Skeletal muscle cell (primary cell): ENCODE measurements at places on chromosomes 2 and 18.

- no peak for DNase-seq
Observed at GRCh38 chr2:119679846-119680245, 845 bp downstream of the TMEM177 start.

GRCh38 chr2:200352636-200353035 lies 46.1 kb downstream of the SPATS2L start:
- DNase-seq = peak; percentile 31

- no peak for DNase-seq
Observed at GRCh38 chr2:121663434-121663833, 14.2 kb upstream of the CLASP1 start.

DNA sequence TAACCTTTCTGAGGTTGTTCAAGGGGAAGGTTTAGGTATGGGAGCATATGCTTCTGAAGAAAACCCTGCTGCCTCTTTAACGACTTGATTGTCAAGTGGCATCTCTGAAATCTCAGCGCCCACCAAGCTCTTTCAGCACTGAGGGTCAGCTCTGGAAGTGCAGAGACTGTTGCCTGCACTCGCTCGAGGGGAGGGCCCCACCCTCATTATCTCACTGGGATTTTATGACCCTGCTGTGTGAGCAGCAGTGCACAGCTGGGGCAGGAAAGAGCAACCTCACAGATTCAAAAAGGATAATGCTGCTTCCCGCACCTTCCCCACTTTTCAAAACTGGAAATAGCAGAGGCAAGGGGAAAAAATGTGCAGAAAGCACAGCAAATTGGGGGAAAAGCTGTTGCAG lies 56.9 kb upstream of the SPRED2 start:
- no peak for DNase-seq

- DNase-seq = no peak
Observed at GRCh38 chr18:13306583-13306982, 88.0 kb downstream of the LDLRAD4 start.

- no peak for DNase-seq
Observed at GRCh38 chr2:208179028-208179609, 10.7 kb downstream of the C2orf80 start.

DNA sequence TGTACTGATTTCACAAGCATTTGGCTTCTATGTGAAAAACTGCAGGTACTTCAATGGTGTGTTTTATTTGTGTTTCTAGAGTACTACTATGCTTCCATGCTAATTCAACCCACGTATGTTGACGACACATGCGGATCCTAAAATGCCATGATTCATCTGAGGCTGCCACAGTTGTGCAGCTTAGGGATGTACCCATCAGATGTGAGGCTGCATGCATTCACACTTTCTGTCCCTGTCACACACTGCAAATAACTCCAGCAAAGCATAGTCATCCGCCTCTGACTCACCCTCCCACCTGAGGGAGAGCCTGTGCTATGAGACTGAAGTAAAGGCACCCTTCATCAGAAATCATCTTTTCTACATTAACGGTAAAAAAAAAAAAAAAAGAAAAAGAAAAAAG lies 22.1 kb upstream of the SERTAD2 start:
- no peak for DNase-seq

GRCh38 chr2:133362061-133362476 lies 206.2 kb downstream of the NCKAP5 start:
- DNase-seq = peak; percentile 37

DNA sequence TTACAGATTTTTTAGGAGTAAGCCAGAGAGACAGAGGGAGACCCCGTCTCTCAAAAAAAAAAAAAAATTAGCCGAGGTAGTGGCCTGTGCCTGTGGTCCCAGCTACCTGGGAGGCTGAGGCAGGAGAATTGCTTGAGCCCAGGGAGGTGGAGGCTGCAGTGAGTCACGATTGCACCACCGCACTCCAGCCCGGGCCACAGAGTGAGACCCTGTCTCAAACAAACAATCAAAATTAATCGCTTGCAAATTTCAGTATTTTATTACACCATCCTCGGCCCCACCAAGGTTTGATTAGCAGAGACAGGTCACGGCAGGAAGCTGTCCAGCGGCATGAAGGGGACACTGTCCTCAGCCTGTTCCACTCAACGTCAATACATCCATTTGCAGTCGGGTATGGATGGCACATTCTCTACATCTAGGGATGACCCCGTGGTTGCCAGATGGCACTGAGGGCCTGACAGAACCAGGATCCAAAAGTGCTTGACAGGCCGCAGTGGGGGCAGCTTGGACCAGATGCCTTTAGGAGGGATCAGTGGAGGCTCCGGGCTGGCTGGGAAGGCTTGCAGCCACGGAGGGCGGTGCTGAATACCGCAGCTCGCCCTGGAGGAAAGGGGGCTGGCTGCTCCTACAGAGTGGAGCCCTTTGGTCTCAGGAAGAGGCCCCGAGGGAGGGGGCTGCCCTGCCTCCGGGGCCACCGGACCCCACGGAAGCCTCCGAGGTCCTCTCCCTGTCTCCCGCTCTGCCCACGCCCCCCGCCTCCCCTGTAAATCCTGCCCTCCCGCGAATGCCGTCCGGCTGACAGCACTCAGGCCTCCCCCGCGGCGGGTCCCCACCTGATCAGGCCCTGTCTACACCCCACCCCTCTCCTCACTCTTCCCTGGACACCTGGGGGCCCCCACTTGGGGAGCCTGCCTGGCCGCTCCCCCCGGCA lies 13.1 kb downstream of the ASPRV1 start:
- no peak for DNase-seq

DNA sequence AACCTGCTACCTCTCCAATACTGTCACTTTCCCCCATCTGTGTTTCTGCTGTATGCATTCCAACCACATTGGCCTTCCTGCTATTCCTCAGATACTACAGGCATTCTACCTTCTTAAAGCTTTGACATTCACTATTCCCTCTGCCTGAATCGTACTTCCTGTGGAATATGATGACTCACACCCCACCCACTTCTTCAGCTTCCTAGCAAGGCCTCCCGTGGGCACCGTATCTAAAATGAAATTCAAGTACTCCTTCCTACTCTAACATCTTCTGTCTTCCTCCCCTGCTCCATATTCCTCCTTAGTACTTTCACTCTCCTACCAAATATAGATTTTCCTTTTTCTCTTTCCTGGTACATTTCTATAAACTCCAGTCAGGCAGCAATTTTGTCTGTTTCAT lies 710.4 kb downstream of the RNF144A start:
- DNase-seq = peak; percentile 10

DNA sequence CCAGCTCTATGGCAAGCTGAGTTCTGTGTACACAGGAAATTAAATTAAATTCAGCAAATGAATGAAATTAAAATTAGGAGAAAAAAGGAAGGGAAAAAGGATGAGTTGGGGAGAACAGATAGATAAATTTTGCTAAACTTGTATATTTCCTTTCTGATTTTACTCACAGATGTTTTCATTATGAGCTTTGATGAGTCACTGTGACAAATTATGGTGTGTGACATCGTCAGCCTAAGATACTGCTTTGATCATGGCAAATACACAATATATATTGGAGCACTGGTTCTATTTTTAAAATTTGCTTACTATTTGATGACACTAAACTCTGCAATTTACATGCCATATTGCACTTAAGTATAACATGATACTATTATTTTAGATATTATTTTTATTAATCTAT lies 464.6 kb upstream of the SPHKAP start:
- DNase-seq = no peak

- DNase-seq = no peak
Observed at GRCh38 chr2:8835279-8835678, 2.1 kb downstream of the KIDINS220 start.

GRCh38 chr2:138949517-138949916 lies 169.3 kb upstream of the NXPH2 start:
- DNase-seq = no peak

GRCh38 chr2:233832869-233833311 lies 21.4 kb downstream of the HJURP start:
- DNase-seq = no peak

DNA sequence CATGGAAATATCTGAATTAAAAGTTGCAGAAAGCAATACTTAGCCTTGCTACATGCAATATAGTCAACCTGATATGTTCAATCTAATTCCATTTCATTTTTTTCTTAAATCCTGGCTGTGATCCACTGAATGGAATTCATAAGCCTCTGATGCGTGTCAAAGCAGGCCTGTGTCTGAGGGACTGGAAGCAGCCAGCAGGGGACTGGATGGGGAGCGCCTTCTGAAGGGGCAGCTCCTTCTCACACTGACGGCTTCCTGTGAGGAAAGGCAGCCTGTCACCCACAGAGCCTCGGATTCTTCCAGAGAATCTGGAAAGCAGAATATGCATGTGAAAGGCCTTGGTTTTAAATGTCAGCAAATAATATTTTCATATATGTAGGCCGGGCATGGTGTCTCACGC lies 73.5 kb downstream of the KCNF1 start:
- no peak for DNase-seq

GRCh38 chr18:76349067-76349715 lies 145.9 kb downstream of the ZNF516 start:
- DNase-seq = peak; percentile 21

GRCh38 chr2:221972813-221973478 lies 325.9 kb downstream of the PAX3 start:
- DNase-seq = no peak

- DNase-seq = no peak
Observed at GRCh38 chr2:46381871-46382270, 84.7 kb downstream of the EPAS1 start.

- no peak for DNase-seq
Observed at GRCh38 chr18:11667578-11667977, 21.5 kb upstream of the GNAL start.

GRCh38 chr2:64105670-64106461 lies 38.4 kb downstream of the PELI1 start:
- DNase-seq = no peak

DNA sequence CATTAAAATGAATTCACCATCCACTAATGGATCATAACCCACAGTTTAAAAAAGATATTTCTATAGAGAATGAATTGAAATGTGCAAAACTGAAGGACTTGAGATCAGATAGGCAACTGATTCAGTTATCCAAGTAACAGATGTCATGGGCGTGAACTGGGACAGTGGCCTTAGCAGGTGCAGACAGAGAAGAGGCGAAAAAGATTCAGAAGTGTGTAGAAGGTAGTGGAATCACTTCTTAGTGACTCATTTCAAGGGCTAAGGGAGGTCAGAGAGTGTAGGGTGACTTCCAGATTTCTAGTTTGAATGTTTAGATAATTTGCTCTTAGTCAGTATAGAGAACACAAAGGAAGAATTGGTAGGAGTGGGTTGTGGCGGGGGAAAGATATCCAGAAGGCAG lies 79.7 kb downstream of the EHBP1 start:
- DNase-seq = no peak

DNA sequence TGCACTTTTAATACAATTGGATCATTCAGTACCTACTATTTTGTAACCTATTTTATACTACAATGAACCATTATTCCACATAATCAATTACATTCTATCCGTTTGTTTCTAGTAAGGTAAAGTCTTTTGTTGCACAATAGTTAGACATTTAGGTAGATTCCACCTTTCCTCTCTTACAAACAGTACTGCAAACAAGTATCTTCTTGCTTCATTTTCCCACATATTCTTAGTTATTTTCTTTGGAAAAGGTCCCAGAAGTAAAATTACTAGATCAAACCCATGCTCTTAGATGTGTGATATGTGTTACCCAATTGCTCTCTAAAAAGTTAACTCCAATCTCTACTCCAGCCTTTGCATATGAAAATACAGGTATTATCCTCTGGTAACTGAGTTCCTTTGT lies 49.6 kb downstream of the SPIRE1 start:
- DNase-seq = no peak

DNA sequence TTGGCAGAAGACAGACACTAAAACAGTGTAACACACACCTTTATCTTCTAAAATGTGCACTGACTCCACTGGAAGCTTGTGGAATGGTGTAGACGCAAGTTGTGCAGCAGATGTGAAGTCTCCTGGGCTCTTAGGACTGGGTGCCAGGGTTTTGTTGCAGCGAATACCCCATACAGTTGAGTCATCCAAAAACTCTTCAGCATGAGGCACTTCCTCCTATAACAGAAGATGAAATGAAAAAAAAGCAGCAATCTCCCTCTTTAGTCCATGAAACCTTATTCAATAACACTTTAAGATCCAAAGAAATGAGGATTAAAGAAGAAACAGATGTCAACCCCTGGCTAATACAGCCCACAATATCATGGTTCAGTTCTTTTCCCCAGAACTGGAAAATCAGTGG lies 22.2 kb downstream of the BUB1 start:
- DNase-seq = no peak

DNA sequence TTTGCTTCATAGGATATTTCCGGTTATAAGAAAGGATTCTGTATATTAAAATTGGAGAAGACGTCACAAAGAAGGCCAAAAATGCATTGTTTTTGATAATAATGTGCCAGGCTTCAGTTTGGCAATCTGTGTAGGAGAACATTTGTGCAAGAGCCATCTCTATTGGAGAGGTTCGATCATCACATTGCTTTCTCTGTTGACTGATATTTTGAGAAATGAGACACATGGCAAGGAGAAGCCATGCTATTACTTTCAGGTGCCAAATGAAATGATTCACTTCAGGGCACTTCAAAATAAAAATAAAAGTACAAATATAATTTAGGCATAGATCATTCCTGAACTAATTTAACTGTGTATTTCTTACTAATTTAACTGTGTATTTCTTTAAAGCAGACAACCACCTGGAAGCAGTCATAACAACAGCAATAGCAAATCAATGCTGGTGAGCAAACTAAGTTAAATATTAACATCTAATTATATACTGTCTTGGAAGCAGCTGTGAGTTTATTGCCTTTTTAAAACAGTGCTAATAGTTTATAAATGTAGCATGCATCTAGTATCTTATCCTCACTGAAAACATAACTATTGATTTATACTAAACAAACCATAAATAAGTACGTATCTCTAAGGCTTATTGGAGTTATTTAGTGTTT lies 50.2 kb upstream of the CHST9 start:
- DNase-seq = no peak

GRCh38 chr2:199739413-199740110 lies 111.4 kb downstream of the FTCDNL1 start:
- DNase-seq = no peak

DNA sequence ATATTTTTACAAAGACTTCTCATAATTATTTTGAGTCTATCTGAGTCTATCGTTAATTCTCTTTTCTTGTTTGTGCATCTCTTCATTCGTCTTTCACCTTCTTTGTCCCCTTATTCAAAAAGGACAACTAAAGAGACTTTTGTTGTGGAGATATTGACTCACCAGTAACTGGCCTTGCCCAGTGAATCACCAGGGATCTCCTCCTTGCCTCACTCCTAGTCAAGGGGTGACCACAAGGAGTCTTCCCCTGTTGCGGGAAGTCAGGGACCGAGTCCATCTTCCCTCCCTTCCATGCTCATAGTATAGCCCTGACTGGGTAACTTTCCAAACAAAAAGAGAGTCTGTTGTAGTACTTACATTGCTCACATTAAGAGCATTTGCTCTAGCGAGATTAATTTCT lies 158.9 kb downstream of the NEB start:
- peak; percentile 13 for DNase-seq

GRCh38 chr18:56196495-56197225 lies 441.7 kb downstream of the TXNL1 start:
- no peak for DNase-seq

- DNase-seq = no peak
Observed at GRCh38 chr2:5980450-5981190, 288.4 kb downstream of the SOX11 start.
